Stimulated activated CD8-positive, alpha-beta memory T cell treated with anti-CD3 and anti-CD28 coated beads, Interleukin-2, amount 100 ng/mL, for 48 hours (primary cell): ENCODE measurements at places on chromosomes 12 and 14.

DNA sequence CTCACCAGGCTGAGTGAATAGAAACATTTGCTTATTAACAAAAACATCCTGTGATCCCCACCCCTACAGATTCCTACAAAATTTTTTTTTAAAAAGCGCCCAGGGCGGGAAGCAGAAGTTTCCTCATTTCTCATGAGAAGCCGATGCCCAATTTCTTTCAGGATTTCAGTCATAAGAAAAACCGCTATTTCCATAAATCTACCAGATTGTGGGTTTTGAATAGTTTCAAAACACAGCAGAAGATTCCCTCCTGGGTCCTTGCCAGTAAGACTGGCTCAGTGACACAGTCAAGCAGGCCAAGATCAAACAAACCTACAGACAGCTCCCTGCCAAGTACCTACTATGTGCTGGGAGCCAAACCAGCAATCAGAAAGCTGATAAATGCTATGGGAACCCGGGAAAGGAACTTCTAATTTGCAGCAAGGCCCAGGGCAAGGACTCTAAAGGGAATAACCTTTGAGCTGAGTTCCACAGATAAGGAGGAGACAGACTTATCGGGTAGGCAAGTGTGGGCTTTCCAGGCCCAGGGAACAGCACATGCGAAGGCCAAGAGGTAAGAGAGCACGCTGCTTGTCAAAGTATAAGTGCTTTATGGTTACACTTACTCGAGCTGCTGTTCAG is 68.7 kb downstream of the CCDC88C start:
- no peak for DNase-seq

GRCh38 chr14:103019826-103020225 is 37.5 kb downstream of the CDC42BPB start:
- no peak for DNase-seq

DNA sequence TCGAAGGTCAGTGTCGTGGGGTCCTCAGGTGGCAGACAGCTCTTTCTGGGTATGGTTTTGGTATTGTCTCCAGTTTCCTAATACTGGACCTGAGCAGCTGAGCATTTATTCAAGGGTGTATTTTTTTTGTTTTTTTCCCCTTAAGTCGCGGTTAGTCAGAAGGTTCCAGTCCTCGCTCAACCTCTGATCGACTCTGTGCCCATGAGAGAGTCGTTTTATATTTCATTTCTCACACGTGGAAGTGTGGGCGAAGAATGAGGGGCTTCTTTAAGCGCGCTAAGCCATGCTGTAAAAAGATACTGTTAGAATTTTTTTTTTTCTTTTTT is 499 bp downstream of the MIPOL1 start:
- DNase-seq = no peak

- DNase-seq = no peak
Measured at GRCh38 chr12:57210461-57210860, 6.1 kb upstream of the NXPH4 start.

- no peak for DNase-seq
Measured at GRCh38 chr12:71602761-71603577, 60.7 kb downstream of the ZFC3H1 start.

DNA sequence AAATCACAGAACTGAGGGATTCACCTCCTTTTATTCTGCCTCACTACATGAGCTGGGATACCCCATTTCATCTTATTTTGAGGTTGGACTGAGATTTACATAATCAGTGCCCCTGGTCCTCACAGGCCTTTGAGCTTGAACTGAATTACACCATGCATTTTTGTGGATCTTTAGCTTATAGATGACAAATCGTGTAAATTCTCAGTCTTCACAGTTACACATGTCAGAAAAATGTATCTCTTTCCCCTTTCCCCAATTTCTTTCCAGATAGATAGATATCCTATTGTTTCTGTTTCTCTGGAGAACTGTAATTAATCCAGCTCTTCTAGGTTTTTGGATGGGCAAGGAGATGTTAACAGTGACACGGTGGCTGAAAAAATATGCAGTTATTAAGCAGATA is 1778.9 kb upstream of the SEL1L start:
- DNase-seq = no peak

- no peak for DNase-seq
Measured at GRCh38 chr12:112828541-112828940, 37.0 kb downstream of the RPH3A start.

- DNase-seq = no peak
Measured at GRCh38 chr14:84975241-84975902, 554.6 kb upstream of the FLRT2 start.

DNA sequence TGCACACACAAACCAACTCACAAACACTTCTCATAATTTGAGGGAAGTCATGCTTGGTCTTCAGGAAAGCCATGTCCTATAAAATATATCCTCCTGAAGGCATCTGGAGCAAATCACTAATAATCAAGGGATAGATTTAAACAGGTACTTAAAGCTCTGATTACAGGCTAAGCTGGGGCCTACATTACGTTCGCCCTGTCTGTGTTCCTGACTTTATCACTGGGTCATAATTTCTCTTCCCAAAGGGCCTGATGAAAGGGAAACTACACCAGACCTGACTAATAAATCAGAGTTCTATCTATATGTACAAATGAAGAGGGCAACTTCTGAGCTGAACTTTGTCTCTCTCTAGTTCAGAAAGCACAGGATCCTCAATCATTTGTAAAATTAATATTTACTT is 43.9 kb upstream of the RASSF8 start:
- no peak for DNase-seq

DNA sequence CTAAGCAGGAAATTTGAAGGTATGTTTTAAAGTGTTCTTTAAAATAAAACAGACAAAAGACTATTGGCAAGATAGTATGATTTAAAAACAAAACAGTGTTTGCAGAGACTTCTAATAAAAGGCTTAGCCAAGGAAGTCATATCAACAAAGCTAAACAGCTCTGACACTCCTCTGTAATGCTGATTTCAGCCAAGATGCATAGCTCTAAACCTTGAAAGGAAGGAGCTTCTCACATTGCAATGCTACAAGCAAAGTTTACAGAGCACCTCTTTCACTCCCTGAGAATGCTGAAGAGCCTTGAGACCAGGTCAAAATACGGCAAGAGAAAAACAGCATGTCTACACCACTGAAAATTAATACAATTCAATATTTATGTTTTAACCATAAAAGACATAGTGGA is 51.8 kb downstream of the PARP11 start:
- no peak for DNase-seq

- peak; percentile 0 for DNase-seq
Measured at GRCh38 chr14:30855345-30856037, 18.9 kb upstream of the COCH start.

- DNase-seq = no peak
Measured at GRCh38 chr14:52988139-52988538, 37.3 kb upstream of the FERMT2 start.

- no peak for DNase-seq
Measured at GRCh38 chr12:18421867-18422266, 160.5 kb downstream of the PIK3C2G start.

GRCh38 chr12:48937170-48937569 is 11.9 kb upstream of the FKBP11 start:
- no peak for DNase-seq

DNA sequence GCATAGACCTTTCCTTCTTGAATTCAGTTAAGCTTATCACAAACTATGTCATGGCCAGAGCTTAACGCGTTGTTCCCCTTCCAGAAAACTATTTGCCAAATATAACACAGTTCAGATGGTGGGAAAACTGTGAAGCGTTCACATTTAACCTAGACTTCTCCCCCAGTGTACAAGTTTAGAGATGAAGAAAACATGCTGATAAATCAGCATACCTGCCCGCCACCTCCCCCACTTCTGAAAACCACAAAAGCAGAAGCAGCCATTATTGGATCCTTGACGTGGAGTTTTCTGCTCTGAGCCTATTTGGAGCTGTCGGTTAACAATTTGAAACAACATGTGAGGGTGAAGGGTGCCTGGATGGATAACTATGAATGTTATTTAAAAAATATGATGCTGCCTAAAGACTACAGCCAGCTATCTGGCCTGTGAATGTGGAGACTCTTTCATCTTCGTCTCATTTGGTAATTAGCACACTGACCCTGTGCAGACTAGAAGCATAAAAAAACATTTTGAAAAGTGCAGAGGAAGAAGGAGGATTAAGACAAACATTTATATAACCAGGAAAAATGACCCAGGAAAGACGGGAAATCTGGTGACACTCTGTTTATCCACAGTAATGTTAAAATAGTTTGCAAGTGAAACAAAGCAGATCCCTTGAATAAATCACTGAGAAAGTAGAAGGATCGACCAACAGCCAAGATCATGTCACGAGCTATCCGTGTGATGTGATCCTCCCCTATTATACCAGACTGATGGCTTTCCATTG is 408.2 kb downstream of the AEBP2 start:
- no peak for DNase-seq

GRCh38 chr12:123091230-123092150 is 59.4 kb downstream of the PITPNM2 start:
- no peak for DNase-seq

DNA sequence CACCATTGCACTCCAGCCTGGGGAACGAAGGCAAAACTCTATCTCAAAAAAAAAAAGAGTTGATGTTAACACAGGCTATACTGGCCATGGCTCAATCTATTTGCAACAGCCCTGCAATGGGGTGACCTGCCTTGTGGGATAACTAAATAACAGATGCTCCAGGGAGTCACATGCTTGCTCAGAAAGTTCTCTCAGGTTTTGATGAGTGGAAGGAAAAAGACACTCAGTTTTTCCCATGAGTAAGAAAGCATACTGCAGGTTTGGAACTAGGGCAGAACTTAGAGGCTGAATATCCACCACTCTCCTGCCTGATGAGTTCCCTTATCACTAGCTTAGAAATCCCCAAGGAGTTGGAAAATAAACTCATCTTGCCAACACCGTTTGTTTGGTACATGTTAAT is 16.9 kb downstream of the WSB2 start:
- DNase-seq = no peak

DNA sequence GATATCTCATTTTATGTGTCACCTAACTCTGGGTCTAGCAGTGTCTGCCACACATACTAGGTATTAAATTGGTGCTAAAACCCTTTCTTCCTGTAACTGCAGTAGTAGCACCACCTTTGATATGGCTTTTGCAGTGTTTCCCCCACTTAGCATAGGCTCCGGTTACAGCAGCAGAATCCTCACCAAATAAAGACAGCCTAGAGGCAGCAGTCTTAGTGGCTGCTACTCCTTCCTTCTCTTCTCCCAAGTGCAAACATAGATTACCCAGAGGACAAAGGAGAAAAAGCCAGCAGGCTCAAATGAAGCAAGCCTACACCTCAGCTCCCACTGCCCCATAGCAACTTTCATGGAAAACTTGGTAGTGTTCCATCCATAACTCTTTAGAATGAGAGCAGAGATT is 30.1 kb upstream of the ABCC9 start:
- DNase-seq = no peak

DNA sequence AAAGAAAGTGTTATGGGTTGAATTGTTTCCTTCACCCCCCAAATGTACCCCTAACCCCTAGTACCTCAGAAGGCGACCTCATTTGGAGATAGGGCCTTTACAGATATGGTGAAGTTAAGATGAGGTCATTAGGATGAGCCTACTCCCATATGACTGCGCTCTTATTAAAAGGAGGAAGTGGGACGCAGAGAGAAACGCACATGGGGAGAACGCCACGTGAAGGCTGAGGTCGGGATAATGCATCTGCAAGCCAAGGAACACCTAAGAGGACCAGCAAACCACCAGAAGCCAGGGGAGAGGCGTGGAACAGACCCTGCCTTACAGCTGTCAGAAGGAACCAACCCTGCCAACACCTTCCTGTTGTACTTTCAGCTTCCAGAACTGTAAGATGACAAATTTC is 1.7 kb upstream of the NRIP2 start:
- DNase-seq = no peak

- no peak for DNase-seq
Measured at GRCh38 chr12:87254381-87255030, 774.7 kb downstream of the C12orf50 start.

DNA sequence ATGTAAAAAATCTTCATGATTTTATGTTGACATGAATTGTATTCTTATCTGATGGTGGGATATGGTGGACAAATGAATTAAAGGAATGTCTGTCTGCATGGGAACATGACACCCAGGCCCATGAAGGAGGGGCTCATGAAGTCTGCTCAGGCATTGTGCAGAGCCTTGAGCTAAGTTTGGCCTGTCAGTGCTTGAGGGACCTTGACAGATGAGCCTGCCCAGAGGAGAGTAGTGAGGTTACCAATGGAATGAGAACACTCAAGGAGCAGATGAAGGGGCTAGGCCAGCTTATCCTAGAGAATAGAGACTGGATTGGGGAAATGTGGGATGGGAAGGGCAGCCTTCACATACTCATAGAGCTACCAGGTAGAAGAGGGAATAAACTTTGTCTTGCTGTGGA is 68.8 kb downstream of the TMX1 start:
- no peak for DNase-seq

- DNase-seq = no peak
Measured at GRCh38 chr12:118480235-118480634, 103.9 kb downstream of the SUDS3 start.

GRCh38 chr12:52081263-52081733 is 1.8 kb downstream of the SMIM41 start:
- DNase-seq = no peak

- DNase-seq = no peak
Measured at GRCh38 chr14:77886010-77886409, 86.1 kb downstream of the ADCK1 start.

DNA sequence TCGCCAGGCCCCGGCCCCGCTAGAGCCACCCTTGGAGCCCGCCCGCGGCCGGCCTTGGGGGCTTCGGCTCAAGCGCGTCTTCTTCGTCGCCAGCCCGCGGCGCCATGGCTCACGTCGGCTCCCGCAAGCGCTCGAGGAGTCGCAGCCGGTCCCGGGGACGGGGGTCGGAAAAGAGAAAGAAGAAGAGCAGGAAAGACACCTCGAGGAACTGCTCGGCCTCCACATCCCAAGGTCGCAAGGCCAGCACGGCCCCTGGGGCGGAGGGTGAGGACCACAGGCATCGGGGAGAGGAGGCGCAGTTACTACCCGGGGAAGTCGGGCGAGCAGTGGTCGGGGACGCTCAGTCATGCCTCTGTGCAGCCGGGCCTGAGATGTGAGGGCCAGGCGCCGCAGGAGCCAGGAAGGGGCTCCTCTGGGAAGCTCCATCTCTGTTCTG is 573 bp downstream of the ARL6IP4 start:
- DNase-seq = no peak

DNA sequence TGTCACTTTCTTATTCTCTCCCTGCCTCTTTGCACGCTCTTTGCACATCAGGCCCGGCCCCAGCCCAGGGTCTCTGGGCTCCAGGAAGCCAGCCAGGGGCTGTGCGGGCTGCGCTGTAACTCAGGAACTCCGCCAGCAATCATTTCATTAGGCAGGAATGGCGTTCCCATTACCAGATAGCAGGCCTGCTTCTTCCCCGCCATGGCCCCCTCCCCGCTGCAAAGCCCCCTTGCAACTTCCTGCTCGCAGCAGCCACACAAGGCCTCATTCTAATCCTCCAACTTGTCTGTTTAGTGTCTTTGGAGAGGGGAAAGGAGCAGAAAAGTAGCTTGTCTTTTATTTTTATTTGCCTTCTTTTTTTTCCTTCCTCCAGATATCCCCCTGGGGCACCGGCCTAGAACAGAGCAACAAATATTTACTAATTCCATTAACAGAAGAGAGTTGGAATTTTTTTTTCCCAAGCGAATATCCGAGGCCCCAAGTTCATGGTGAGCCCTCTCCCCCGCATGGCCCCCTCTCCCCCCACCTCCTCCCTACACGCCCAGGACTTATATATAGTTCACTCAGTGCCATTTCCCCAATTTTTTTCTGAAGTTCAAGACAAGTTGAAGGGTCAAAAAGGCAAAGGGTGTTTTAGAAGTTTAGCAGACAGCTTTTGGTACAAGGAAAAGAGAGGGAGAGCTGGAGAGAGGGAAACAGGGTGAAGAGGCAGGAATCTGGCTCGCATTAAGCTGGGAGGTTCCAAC is 329.4 kb upstream of the TBX3 start:
- DNase-seq = no peak

- DNase-seq = no peak
Measured at GRCh38 chr14:58898655-58899316, 261.0 kb downstream of the DACT1 start.
